Activated T-helper 17 cell treated with anti-CD3 and anti-CD28 coated beads, Interleukin-2, amount 50 U/mL, for 72 hours (primary cell): ENCODE measurements at places on chromosomes 7 and 10. TPM values are rescaled to one million over a fixed set of nuclear protein-coding genes. Genes with fewer than 3 reads are reported as not detected.

The PRR15 gene
- total RNA-seq, result not detected

The CDC14C gene
- total RNA-seq, result not detected

The CCAR1 gene
- 70.3 TPM for total RNA-seq

The CPXM2 gene
- total RNA-seq, result not detected

The SMKR1 gene
- 1.3 TPM for total RNA-seq

The NUTM2E gene
- total RNA-seq, result 0.28 TPM

The ASZ1 gene
- not detected for total RNA-seq

The MYL10 gene
- not detected for total RNA-seq

The ATG9B gene
- total RNA-seq, result 18.2 TPM

The COBL gene
- not detected for total RNA-seq

The SOSTDC1 gene
- not detected for total RNA-seq

The ARHGEF35 gene
- total RNA-seq, result 1.1 TPM

The STEAP4 gene
- not detected for total RNA-seq

The PAPSS2 gene
- total RNA-seq, result 0.66 TPM

The RBM48 gene
- 16.7 TPM for total RNA-seq

The FAM25C gene
- not detected for total RNA-seq

DNA sequence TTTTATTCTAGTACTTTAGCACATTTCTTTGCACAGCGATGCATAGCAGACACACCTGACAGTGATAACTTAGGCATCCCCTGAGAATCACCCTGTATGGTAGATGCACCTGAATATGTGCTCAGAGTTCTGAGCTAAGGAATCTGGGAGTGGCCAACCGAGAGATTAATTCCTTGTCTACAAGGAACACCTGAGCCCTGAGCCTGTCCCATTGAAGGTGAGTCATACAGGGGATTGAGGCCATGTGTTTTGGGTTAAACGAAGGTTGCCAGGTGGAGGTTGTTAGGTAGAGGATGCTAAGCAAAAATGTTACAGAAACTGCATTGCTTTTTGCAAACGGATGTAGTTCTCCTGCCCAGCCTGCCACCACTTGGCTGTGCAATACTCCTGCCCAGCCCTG, 128.9 kb downstream of the AMPH start:
- no peak for ATAC-seq

- no peak for ATAC-seq
These were observed 280.5 kb upstream of the SP8 start for GRCh38 chr7:21067216-21067615.

GRCh38 chr7:156222611-156223010, 410.3 kb upstream of the SHH start:
- no peak for ATAC-seq

DNA sequence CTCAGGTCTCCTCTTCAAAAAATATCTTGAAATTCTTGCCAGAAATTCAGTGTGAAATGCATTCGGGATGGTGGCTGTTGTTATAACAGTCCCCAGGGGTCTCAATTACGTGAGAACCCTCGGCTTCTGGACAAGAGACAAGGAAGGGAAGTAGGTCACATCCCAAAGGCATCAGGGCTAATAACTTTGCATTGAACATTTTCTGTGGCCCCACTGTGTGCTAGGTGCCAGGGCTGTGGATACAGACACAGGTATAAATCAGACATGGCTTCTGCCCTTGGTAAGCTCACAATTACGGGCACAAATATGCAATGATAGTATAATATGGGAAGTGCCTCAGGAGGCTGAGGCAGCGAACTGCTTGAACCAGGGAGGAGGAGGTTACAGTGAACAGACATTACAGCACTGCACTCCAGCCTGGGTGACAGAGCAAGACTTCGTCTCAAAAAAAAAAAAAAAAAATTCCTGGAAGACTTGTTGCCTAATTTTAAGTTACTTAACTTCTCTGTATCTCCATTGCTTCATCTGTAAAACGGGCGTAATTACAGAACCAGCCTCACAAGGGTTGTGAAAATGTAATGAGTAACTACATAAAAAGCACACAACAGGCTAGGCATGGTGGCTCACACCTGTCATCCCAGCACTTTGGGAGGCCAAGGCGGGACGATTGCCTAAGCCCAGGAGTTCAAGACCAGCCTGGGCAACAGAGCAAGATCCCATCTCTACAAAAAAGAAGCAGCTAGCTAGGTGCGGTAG, 2.5 kb upstream of the RHBDD2 start:
- no peak for ATAC-seq

DNA sequence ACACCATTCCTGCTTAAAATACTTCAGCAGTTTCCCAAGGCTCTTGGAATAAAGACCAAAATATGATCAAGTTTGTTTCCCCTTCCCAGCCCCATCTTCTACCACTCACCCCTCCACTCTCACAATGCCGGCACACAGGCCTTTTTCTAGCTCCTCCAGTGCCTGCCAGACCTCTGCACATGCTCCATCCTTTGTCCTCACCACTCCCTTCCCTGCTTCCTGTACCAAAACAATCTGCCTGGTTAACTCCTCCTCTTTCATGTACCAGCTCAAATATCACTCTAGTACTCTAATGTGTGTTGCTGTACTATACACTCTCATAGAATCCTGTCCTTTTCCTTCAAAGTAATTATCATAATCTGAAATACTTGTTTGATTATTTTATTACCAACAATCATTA, 19.4 kb downstream of the SCRN1 start:
- no peak for ATAC-seq

GRCh38 chr7:123024989-123025758, 29.7 kb upstream of the TAS2R16 start:
- ATAC-seq, result no peak

- ATAC-seq, result no peak
These were observed 36.0 kb upstream of the GLCCI1 start for GRCh38 chr7:7932553-7932952.

DNA sequence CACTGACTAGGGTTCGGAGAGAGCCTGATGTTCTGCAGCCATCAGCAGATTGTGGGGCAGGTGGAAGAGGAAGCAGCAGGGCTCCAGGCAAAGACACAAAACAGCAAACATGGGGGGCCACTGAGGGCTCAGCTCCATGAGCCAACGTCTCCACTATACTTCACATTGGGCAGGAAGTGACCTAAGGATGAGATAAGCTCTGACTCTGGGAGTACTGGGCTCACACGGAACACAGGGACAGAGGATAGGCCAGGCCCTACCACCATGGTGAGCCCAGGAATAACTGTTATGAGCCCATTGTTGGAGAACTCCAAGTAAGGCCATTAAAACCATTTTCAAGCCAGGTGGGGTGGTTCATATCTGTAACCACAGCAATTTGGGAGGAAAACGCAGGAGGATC, 14.9 kb upstream of the MRPS24 start:
- no peak for ATAC-seq

GRCh38 chr10:66927971-66928770, 2.3 kb downstream of the LRRTM3 start:
- no peak for ATAC-seq

- no peak for ATAC-seq
These were observed 200.4 kb upstream of the YAE1 start for GRCh38 chr7:39365751-39366295.

DNA sequence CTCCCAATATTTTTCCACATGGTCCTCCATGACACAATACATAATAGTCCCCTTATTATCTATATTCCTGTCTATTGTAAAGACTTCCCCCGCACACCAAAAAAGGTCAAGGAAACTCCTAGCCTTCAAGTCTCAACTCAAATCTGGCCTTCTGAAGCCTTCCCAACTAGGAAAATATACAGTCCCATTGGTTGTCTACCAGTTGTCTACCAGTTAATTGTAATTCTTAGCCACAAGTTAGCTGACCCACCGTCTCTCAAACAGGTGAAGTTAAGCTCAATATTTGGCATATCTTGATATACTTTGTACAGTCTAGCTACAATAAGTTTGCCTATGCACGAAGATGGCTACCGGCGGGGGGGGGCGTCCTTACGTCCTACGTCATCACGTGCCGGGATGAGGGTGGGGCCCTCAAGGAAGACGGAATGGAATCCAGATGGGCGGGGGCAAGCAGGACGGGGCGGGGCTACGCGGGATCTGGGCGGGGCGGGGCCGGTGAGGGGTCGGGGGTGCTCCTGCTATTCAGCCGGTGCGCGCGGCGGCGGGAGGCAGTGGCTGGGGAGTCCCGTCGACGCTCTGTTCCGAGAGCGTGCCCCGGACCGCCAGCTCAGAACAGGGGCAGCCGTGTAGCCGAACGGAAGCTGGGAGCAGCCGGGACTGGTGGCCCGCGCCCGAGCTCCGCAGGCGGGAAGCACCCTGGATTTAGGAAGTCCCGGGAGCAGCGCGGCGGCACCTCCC, at the start of gene AHR:
AHR (plus strand) TSS at position 551 of the 738 bp plus-strand sequence. CDS start 613 bp downstream, outside the sequence.
- ATAC-seq, result peak; percentile 79

DNA sequence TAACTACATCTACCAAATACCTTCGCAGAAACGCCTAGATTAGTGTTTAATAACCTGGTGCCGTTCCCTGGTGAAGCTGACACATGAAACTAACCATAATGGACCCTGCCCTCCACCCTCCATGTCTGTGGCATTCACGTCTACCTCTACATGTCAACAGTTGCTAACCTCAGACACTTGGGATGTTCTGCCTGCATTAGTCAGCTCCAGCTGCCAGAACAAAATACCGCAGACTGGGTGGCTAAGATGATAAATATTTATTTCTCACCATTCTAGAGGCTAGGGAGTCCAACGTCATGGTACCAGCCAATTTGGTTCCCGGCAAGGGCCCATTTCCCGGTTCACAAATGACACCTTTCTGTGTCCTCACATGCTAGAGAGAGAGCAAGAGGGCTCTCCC, 118.5 kb upstream of the CHST15 start:
- no peak for ATAC-seq

DNA sequence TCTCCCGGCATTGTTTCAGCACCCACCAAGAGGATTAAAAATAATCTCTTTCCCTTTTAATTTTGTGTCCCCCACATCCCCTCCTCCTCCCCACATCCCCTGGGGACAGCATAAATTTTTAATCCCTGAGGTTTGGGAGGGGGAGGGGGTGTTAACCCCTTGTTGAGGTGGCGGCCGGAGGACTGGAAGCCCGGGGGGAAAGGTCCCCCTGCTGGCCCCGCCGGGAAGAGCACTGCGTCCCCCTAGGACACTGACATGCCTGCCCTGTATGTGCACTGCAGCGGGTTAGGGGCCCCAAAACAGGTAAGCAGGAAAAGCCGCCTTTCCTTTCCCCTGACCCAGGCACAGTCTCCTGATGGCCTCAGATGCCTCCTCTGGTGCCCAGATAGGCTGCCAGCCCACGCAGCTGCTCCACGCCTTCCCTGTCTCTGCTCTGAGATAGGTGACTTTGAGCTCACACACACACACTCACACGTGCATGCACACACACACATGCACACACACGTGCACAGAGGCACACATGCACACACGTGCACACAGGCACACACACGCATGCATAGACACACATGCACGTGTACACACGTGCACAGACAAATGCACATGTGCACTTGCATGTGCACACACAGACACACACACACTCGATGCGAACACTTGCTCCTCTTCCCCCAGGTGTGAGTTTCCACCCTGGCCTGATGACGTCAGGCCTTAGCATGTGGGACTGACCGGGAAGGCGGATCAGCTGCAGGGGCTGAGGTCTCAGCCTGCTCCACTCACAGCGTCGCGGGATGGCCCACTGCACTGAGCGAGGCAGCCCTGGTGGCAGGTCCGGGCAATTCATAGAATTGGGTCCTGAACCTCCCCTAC, 12.3 kb downstream of the CNPY1 start:
- peak; percentile 31 for ATAC-seq

- ATAC-seq, result no peak
These were observed 109.4 kb downstream of the MAD1L1 start for GRCh38 chr7:2123360-2123759.

GRCh38 chr7:5077740-5078139, 32.1 kb downstream of the RBAK start:
- peak; percentile 14 for ATAC-seq

DNA sequence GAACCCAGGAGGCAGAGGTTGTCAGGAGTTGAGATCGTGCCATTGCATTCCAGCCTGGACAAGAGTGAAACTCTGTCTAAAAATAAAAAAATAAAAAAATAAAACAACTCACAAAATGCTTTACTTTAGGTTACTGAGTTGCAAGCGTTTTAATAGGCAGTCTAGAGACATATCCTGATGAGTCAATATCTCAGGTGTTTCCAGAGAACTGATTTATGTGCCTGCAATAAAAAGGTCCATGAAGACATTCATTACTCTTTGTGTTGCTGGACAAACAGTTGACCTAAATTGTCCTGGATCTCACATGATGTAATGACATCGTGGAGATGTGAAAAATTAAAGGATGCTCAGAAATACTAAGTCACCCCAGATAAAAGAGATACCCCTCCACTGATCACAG, 31.5 kb downstream of the CDNF start:
- no peak for ATAC-seq

- ATAC-seq, result no peak
These were observed 19.3 kb upstream of the ING3 start for GRCh38 chr7:120931243-120931642.

DNA sequence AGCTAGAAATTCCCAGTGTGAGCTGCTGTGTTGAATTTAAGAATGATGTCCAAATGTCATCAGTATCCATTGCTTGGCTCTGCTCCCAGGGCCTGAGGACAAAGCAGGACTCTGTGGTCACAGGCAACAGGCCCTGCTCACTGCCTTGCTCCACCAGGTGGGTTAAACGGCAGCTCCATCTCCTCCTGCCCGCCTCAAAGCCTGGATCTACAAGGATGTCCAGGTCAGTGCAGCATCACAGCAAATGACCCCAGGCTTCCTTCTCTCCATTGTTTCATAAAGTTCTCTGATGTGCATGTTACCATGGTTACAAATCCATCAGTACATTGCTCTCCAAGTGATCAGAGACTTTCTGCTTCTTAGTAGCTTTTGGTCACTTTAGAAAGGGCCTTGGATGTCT, 322.0 kb upstream of the ZNF32 start:
- no peak for ATAC-seq

GRCh38 chr7:68321076-68321639, 1277.1 kb upstream of the AUTS2 start:
- no peak for ATAC-seq

- ATAC-seq, result no peak
These were observed 3.1 kb upstream of the ARID5B start for GRCh38 chr10:61898435-61898778.

GRCh38 chr7:100894860-100895700, 608 bp downstream of the ACHE start:
- ATAC-seq, result no peak

DNA sequence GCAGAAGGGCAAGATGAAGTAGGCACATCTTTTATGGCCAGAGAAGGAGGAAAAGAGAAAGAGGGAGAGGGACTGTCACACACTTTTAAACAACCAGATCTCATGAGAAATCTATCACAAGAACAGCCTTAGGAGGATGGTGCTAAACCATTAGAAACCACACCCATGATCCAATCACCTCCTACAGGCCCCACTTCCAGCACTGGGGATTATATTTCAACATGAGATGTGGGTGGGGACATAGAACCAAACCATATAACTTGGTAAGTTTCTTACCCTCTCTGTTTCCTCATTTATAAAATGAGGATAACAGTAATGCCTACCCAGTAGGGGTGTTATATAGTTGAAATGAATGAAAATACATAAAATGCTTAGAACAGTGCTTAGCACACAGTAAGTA, 66.0 kb downstream of the CHCHD3 start:
- ATAC-seq, result no peak

- no peak for ATAC-seq
These were observed 327.9 kb downstream of the SFMBT2 start for GRCh38 chr10:7082967-7083366.

- ATAC-seq, result no peak
These were observed 200.1 kb upstream of the PRKCQ start for GRCh38 chr10:6780008-6780677.
